M059J (cell line): ENCODE measurements at places on chromosomes 11 and 22.

- DNase-seq: no peak
Observed at GRCh38 chr11:10844356-10844755, 13.5 kb downstream of the ZBED5 start.

GRCh38 chr22:38272373-38273134, at the start of gene TMEM184B:
Gene TMEM184B (minus strand): TSS chr22:38273010. CDS start chr22:38247961, 25,049 bp downstream.
- peak; percentile 58 for DNase-seq

GRCh38 chr11:62646825-62647608, 604 bp upstream of the GANAB start:
- no peak for DNase-seq

- DNase-seq: no peak
Observed at GRCh38 chr11:34585304-34585734, 35.6 kb upstream of the EHF start.

DNA sequence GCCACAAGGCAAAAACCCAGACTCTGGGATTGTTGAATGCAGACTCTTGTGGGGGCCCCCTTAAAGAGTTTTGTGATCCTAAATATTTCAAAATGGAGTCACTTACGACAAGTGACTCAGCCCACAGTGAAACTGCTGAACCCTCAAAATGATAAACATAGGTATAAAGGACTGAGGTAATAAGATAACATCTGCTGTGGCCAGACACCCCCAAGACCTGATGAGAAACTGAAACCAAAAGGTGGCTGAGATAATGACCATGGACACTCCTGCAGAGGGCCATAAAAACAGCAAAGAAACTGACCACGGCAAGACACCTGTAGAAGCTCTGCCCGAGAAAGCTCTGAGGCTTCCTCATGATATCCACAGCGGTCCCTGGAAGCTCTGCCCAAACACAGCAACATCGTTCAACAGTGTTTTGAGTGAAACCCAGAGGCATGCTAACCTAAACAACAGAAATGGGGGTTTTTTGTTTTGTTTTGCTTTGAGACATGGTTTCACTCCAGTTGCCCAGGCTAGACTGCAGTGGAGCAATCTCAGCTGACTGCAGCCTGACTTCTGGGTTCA, 1.6 kb upstream of the PLAAT4 start:
- DNase-seq: peak; percentile 55

DNA sequence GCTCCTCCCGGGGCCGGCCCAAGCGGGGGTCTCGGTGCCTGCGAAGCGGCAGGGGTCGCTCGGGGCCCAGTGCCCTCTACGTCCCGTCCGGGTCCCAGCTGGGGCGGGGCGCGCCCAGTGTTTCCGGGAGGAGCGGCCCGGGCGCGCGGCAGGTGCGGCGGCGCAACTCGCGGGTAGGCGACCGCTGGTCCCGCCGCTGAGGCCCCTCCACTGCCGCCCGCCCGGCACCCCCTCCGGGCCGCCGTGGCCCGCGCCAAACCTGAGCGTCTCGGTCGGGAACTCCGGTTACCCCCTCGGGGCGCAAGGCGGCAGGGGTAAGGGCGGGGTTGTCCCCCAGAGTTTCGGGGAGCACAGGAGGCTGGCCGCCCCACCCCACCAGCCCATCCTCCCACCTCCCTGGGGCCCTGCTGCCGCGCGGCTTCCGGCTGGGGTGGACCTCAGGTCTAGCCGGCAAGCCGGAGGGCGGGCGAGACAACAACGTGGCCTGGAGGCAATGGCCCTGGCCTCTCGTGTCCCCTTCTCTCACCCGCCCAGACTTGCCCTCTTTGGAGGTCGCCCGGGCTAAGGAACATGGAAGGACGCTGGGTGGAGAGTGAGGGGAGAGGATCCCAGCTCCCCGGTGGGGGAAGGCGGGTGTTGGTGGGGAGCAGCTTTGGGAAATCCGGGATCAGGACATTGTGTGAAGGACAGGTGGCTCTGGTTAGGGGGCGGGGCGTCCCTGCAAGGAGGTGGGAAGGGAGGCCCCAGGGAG, 398 bp upstream of the CRACR2B start:
- DNase-seq: no peak

DNA sequence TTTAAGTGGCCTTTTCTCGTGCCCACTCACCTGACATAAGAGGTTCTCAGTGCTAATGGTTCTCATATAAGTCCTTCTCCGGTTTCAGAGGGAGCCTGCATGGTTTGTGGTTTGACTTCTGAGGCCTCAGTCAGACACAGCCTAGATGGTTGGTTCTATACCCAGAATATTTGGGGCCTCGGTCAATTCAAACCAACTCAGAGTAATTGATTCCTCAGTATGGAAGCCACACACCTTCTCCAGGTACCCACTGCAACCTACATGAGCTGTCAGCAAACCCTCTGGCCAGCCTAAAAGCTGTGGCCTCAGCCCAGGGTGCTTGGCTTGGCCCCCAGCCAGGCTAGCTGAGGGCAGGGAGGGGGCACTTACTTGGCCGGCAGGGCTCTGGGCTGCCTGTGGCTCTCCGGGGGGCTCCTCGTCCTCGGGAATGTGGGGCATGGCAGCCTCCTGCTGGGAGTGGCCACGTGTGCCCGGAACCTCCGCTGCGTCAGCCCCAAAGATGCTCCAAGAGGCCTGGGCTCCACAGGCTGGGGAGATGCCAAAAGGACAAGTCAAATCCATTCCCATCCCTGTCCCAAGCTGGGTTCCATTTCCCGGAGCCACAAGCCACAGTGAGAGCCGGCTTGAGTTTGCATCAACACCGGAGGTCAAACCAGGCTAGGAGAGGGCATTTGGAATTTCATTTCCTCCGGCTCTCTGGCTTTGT, 41.7 kb downstream of the IRAG1 start:
- DNase-seq: peak; percentile 88

DNA sequence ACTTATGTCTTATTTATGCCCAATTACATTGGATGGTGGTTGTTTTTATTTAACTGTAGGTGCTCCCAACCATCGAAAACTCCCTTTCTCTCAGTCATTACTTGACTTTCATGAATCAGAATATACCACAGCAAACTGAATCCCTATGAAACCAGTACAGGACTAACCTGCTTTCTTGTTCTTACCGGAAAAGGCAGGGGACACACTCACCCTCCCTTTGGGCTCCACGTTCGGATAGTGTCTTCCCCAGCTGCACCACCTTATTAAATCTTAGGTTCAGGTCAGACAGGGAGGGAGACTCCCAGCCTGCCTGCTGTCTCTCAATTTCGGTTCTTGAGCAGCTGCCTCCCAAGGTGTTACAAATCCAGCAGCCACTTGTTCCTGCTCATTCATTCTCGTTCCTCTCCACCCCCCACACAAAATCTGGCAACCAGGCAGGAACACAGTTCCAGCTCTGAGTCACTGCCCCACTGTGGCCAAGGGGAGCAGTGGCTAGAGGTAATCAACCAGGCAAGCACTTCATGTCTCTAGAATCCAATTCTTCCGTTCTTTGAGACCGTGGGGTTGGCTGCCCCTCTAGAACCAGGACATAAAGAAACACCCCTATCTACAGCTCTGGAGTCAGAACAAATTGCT, 133.0 kb downstream of the PLEKHA7 start:
- peak; percentile 85 for DNase-seq

DNA sequence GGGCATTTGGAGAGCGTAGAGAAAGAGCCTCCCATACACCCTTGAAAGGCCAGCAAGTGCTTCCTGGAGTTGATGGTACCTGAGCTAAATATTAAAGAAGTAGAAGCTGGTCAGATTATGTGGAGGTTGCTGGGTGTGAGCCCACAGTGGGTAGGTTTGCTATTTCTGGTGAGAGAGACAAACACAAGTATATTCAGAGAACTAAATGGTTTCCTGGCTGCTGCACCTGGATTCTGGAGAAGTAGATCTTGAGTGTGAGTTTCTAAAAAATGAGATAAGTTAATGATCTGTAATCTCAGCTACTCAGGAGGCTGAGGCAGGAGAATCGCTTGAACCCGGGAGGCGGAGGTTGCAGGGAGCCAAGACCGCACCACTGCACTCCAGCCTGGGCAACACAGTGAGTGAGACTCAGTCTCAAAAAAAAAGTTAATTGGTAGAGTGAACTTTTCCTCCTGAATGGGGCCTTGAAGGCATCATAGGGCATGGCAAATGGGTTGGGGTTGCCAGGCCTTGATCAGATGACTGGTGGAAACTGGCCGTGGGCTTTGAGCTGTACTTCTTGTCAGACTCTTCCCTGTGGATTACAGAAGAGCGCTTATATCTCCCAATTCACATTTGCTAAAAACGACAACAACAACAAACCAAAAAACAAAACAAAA, 75.8 kb downstream of the ADAMTS15 start:
- no peak for DNase-seq

GRCh38 chr11:28743061-28743550, 634.9 kb downstream of the METTL15 start:
- peak; percentile 61 for DNase-seq

GRCh38 chr11:118689503-118689851, 10.0 kb upstream of the TREH start:
- no peak for DNase-seq

DNA sequence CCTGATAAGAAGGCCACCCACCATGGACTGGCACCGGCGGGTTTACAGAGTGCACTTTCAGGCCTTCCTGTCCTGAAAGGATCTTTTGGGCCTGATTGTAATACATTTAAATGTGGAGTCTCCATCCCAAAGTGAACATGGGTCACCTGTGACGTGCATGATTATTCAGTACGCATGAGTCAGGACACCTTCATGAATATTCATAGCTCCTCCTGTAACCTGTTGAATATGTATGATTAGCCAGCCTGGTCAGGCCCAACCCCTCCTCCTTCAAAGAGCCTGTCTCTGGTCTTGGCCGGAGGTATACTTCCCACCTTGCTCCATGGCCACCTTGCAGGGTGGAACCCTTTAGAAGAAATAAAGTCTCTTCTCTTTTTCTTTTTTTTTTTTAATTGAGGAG, 75.9 kb upstream of the NUP50 start:
- DNase-seq: peak; percentile 35

- DNase-seq: peak; percentile 51
Observed at GRCh38 chr11:44316659-44317240, 6.8 kb upstream of the ALX4 start.

DNA sequence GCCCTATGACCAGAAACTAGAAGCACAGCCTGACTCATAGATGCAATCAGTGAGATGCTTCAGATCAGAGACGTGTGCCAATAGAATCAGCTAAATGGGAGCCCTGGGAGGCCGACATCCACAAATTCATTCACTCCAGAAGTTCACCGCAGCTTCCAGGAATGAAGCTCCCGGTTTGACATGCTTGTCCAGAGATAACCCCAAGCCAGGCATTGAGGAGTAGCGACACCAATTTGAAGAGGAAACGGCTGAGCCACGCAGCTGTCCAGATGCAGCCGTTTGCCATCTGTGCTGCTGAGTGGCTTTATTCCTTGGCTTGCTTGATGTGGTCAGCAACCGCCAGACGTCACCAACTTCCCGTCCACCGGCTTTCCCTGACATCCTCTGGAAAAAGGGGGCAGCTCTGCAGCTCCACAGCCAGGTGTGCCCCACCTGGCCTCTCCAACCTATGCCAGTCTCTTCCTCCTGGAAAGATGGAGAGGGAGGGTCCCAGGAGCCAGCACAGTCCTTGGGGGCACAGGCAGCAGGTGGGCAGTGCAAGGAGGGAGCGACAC, 123.9 kb upstream of the OPCML start:
- no peak for DNase-seq

- no peak for DNase-seq
Observed at GRCh38 chr11:92107331-92107730, 117.3 kb upstream of the FAT3 start.

DNA sequence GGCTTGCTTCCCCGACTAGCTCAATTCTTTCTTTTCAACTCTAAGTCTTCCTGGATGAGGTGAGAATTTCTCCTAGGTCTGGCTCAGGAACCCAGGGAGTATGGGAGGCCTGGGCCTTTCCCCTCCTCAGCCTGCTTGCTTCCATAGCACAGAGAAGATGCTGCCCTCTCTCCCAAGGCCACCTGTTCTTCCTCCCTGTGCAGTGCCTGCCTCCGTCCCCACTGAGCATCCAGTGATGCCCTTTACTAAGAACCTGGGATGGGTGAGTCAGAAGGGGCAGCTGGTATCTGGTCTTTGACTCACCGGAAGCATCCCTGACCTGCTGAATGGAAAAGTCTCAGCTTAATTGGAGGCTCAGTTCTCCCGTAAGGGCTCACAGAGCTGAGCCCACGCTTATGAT, 607.9 kb downstream of the BUD13 start:
- peak; percentile 15 for DNase-seq

GRCh38 chr11:69202511-69203221, 46.9 kb downstream of the SMIM38 start:
- DNase-seq: no peak

DNA sequence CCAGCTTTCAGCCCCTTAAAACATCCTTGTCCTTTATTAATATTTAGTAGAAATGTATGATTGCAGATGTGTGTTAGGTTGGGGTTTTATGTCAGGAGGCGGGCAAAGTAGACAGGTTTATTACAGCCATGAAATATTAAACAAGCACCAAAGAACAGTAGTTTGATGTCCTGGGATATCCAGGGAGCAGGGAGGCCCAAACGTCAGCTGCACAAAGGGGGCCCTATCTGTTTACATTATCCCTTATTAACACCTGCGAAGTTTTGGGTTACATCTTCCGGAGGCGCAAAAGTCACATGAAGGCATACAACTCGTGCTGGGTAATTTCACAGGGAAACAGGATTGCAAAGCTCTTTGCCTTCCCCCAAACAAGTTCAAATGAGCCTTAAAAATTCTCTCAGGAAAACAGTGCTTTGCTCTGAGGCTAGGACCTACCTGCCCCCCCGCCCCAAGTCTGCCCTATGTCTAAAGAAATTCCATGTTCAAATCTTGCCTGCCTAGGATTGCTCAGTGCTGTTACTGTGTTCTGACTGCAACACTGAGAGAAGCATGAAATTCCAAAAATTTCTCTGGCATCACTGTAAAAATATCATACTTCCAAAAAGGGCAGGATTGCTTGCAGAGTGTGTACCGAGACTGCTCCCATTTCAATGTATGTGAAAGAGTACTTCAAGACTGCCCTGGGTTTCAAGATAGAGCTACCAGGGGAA, 8.9 kb downstream of the MN1 start:
- no peak for DNase-seq

DNA sequence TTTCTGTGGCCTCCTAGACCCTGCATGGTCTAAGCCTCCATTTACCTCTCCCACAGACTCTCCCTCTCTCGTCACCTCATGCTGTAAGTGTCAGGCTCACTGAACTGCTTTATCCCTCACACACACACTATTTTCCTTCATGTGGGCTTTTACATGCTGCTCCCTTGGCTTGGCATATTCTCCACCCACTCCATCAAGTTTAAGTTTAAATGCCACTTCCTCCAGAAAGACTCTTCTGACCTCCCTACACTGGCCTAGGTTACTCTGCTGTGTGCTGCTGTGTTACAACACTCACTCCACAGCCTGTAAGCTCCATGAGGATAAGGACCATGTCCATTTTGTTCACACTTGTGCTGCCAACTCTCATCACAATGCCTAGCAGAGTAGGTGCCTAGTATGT, 2.5 kb downstream of the DCHS1 start:
- DNase-seq: no peak
